ENCODE measurements at places on chromosomes 5 and 9. TPM values are rescaled to one million over a fixed set of nuclear protein-coding genes. Genes with fewer than 3 reads are reported as not detected.

- DNase-seq = no peak
Observed at GRCh38 chr9:85224729-85225128, 517.0 kb downstream of the AGTPBP1 start.

DNA sequence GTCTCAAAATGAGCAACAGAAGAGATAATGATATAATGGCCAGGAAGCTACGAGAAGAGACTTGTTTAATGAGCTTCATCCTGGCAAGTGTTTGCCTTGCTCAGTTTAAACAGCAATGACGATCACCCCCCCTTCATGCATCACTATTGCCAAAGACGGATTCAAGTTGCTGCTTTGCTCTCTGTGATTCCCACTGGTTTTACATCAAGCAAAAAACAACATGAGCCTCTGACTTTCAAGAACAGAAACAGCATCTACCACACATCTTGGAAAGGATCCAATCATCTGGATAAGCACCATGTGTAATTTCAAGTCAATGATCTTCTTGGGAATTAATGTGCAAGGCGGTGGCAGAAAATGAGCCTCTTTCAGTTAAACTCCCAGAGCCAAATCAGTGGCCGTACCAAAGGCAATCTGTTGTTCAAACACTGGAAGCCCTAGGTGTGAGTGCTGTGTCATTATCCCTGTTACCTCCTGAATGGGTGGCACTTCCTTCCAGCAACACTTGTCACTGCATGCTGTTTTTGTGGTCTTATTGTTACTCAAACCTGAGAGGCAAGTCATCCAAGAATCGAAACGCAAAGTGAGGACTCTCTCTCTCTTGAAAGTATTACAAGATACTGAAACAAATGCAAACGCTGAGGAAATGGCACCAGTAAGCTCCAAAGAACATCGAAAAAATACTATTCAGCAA is 72.8 kb downstream of the MED27 start:
- DNase-seq = no peak

DNA sequence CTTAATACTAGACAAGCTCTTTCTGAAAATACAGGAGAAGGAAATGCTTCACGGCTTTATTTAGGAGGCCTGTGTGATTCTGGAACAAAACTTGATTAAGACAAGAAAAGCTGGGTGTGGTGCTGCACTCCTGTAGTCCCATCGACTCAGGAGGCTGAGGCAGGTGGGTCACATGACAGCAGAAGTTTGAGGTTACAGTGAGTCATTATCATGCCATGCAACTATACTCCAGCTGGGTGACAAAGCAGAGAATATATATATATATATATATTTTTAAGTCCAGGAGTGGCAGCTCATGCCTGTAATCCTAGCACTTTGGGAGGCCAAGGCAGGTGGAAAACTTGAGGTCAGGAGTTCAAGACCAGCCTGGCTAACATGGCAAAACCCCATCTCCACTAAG is 33.1 kb upstream of the SPIN1 start:
- no peak for DNase-seq

DNA sequence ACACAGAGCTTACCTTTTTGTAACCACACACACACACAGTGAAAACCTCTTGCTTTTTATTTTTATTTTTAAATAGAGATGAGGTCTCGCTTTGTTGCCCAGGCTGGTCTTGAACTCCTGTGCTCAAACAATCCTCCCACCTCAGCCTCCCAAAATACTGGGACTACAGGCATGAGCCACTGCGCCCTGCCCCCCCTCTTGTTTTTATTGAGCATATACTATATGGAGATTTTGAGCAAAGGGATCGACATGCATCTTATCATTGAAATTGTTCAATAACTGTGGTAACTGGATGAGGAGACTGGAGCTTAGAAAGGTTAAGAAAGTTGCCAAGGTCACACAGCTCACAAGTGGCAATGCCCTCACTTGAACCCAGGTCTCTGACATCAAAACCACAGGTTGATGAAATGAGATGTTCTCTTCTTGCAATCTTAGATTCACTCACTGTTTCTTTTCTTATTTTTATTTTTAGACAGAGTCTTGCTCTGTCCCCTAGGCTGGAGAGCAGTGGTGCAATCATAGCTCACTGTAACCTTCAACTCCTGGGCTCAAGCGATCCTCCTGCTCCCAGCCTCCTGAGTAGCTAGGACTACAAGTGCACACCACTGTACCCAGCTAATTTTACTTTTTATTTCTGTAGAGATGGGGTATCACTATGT is 26.8 kb upstream of the STXBP1 start:
- no peak for DNase-seq

GRCh38 chr5:159978358-159978757 is 30.6 kb upstream of the TTC1 start:
- no peak for DNase-seq

- DNase-seq = no peak
Observed at GRCh38 chr5:178201221-178201926, 3.0 kb upstream of the HNRNPAB start.

GRCh38 chr9:70410368-70410767 is 4.1 kb downstream of the KLF9 start:
- peak; percentile 48 for DNase-seq

DNA sequence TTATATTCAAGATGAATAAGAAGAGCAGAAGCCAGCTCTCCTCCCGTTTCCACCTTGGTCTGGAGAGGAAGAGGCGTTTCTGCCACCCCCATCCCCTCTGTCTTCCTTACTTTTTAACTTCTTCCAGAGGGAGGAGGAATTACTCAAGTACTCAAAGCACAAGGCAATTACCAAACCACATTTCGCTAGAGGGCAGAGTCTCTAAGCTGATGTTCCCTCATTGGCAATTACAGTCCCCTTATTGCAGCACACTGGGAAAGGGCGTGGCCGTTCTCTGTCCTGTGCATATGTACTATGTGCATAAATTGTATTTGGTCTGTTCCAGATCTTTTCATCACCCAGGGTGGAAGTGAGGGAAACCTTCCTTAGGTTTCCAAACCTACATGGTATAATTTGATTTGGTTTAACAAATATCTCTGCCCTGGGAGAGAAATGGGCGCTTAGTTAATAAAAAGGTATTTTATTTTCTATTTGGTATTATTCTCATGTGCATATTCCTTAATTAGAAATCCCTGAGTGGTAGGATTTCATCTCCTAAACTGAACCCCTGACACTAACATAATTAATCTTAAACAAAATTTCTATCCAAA is 29.8 kb upstream of the ALDOB start:
- peak; percentile 85 for DNase-seq

- no peak for DNase-seq
Observed at GRCh38 chr5:161545344-161546094, 1.0 kb downstream of the GABRB2 start.

DNA sequence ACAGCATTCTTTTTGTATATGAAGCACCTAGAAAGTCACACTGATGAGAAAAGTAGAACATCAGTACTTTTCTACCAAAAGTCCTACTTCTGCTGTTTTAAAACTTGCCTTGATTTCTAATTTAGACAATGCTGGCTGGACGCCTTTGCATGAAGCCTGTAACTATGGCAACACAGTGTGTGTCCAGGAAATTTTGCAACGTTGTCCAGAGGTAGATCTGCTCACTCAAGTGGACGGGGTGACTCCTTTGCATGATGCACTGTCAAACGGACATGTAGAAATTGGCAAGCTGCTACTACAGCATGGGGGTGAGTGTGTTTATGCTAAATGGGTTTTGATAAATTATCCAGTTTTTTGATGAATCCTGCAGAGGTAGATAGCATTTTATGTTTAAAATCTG is 73.5 kb downstream of the SLF1 start:
- DNase-seq = no peak

DNA sequence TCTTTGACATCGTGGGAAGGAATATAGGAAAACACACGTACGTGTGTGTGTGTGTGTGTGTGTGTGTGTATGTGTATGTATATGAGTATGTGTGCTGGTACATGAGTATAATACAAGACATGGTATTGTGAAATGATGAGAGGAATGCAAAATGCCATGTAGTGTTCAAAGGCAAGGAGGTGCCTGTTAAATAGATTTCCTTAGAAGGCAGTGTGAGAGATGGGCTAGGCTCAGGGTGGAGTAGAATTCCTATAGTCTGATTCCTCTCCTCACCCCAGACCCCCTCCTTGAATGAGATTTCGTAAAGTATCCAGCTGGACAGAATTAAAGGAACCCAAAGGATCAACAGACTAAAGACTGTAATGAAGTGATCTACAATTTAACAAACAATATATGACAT is 11.1 kb downstream of the GPR21 start:
- DNase-seq = no peak

GRCh38 chr5:38663249-38663648 is 106.8 kb upstream of the LIFR start:
- no peak for DNase-seq

GRCh38 chr9:90975781-90976538 is 174.3 kb downstream of the SYK start:
- no peak for DNase-seq

DNA sequence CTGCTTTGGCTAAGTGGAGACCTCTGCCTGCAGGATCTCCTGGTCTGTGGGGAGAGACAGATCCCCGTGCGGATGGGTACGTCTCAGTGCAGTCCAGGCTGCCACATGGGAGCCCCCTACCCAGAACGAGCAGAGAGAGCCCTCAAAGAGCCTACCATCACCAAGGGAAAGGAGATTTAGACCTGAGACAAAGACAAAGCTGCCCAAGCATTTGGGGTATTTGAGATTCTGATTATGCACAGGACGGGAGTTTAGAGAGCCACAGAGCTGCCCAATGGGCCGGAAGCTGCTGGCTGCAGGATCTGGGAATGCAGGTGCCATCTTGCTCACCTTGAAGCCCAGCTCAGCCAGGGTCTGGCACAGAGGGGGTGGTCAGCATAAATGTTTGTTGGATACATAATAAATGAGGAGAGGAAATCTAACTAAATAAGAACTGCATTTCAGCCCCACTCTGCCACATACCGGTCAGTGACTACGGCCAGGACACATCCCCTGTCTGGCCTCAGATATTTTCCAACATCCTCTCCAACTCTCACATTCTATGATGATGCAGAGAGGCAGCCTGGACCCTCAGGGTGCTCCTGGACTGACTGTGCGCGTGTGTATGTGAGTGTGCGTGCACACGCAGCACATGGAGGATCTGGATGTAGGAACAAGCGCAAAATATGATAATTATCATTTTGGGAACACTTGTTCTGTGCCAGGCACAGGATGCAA is 157.8 kb downstream of the FGF18 start:
- no peak for DNase-seq

GRCh38 chr9:78781681-78782080 is 484.8 kb downstream of the PSAT1 start:
- no peak for DNase-seq

- DNase-seq = no peak
Observed at GRCh38 chr9:33931326-33931725, 114.4 kb downstream of the UBE2R2 start.

DNA sequence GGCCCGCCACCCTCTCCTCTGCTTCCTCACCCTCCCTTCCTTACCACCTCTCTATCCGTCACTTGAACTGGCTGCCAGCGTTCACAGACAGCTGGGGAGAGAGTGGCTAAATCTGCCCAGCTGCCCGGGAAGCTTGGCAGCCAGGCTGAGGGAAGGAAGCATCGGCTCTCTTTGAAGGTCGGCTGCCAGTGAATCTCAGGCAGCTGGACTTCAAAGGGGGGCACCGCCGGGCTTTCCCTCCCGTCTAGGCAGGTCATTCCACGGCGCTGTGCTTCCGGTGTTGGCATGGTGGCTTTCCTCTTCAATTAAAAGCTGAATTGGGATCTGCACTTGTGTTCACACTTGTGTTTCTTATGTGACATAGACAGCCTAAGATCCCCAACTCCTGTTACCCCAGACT is 174.0 kb downstream of the GDNF start:
- no peak for DNase-seq

DNA sequence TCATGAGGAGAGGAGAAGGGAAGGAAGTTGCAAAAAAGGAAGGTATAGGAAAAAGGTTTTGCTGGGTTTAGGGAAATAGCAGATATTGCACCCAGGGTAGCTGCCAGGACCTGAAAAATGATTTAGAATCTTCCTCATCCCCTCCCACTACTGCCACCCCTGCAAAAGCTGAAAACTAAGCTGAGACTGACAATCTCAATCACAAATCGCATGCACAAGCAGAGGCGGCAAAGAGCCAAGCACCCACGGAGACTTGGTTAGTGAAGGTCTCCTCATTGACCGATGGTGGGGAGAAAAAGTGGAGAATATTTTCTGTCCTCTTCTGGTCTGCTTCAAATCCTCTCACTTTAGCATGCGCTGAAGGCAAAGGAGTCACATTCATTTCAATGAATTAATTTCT is 39.1 kb upstream of the PAM start:
- DNase-seq = no peak

- DNase-seq = no peak
Observed at GRCh38 chr9:29625292-29625731, 2052.0 kb upstream of the C9orf72 start.

DNA sequence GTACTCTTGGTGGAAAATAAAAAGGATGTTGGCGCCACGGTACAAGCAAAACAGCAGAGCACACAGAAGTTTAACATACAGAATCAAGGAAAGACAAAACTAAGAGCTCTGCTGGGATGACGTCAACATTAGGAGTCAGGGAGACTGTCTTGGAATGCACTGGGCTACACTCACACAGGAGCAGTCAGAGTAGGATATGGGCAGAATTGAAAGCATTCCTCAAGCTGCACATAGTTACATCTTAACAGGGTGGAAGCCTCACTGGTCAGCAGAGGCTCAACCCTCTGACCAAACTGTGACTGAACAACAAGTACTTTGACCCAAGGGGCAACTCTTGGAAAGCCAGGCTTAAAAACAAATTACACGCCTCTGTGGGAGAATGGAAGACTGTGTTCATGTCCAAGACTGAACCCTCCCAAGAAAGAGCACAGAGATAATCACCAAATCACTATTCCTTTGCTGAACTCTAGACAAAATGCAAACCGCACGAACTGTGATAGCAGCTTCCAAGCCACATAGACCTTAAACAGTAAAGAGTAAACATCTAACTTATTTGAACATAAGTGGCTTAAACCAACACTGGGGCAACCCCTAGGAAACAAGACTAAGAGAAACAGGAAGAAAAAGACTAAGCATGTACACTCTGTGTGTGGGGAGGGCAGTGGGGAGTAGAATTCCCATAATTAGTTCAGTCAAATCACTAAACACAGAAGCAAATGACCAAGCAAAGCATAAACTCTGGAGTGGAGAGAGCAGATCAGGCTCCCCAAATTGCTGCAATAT is 772.7 kb downstream of the PRELID2 start:
- DNase-seq = no peak

IL9 gene
- not detected for total RNA-seq

DPM2 gene
- 38.9 TPM for total RNA-seq

CHSY3 gene
- total RNA-seq = 0.42 TPM

STK32A gene
- total RNA-seq = 0.10 TPM

VCP gene
- 176 TPM for total RNA-seq

HRH2 gene
- 0.82 TPM for total RNA-seq

ZCCHC10 gene
- 24.2 TPM for total RNA-seq

ZNF354C gene
- 1.9 TPM for total RNA-seq

HTR4 gene
- 7.5 TPM for total RNA-seq

ANKRD33B gene
- total RNA-seq = 0.47 TPM

PRRT1B gene
- 2.0 TPM for total RNA-seq

ERP44 gene
- total RNA-seq = 27.8 TPM

MAMDC4 gene
- 11.0 TPM for total RNA-seq

PCDHGA12 gene
- 1.5 TPM for total RNA-seq

RAI14 gene
- total RNA-seq = 25.7 TPM

CTNND2 gene
- 1.1 TPM for total RNA-seq

Data from colonic mucosa (tissue), 4 donors.